ENCODE measurements at places on chromosomes 1 and 21.

DNA sequence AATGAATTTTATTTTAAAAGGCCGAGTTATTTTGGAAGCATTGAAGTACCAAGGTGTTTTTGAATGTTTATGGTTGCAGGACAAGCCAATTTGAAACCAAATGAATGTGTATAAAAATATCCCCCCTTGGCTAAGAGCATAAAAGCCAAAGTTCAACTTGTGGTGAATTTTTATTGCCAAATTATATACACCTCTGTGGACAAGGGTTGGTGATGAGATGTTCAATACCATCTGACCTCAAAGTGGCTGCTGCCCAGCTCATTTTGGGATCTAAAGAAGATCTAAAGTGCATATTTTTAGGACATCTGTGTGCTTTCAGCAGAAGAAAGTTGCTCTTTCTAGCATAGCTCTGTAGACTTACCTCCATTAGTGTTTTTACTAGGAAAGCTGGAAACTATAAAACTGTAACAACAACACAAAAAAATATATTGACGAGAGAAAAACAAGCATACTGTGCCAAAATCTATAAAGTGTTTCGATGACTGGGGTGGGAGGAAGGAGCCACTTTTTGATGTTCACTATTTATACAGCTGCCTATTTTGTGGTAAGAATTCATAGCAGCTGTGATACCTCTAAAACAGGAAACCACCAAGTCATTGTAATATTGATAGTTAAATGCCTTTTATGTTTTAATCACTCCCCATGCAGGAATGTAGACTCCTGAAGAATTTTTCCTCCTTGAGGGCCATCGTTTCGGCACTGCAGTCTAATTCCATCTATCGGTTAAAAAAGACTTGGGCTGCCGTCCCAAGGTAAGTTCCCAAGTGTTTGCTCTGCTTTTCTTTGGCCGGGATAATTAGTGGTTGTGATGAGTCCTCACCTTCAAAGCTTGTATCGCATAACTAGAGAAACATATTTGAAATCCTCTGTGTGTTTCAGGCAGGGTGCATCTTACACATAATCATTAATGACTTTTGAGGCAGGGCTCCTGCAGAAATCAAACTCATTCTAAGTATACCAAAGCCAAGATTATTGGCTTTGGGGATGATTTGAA, 83.2 kb downstream of the RGL1 start:
- DNase-seq, result no peak

GRCh38 chr1:82517586-82517985, 716.9 kb downstream of the ADGRL2 start:
- no peak for DNase-seq

GRCh38 chr1:155086128-155086741, 7.6 kb downstream of the EFNA3 start:
- peak; percentile 88 for DNase-seq

- no peak for DNase-seq
Measured at GRCh38 chr21:14482165-14482564, 64.0 kb downstream of the SAMSN1 start.

- DNase-seq, result no peak
Measured at GRCh38 chr1:170225781-170226530, 80.2 kb downstream of the NTMT2 start.

DNA sequence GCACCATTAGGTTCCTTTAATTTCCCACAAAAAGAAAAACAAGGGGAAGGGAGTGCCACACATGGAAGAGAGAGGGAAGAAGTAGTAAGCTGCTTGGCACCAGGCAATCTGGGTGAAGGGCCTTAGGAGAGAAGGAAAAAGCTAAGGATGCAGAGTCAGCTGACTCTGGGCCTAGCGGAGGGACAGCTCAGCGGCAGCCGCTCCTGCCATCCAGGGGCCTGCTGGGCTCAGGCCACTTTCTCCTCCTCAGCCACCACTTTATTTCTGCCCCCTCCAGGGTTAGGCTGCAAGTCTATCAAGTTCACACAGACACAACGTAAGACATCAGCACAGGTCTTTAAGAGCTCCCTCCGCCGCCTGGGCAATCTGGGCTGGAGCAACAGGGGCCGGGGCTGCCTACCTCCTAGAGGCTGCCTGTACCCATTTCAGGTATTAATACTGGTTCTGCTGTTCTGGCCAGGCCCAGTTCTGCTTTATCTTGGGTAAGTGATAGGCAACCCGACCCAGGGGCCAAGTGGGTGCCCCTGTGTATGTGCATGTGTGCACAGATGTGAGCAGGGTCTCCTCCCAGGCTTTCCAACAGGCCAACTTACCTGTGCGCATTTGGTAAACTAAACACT, 53.6 kb downstream of the SLC45A1 start:
- no peak for DNase-seq

DNA sequence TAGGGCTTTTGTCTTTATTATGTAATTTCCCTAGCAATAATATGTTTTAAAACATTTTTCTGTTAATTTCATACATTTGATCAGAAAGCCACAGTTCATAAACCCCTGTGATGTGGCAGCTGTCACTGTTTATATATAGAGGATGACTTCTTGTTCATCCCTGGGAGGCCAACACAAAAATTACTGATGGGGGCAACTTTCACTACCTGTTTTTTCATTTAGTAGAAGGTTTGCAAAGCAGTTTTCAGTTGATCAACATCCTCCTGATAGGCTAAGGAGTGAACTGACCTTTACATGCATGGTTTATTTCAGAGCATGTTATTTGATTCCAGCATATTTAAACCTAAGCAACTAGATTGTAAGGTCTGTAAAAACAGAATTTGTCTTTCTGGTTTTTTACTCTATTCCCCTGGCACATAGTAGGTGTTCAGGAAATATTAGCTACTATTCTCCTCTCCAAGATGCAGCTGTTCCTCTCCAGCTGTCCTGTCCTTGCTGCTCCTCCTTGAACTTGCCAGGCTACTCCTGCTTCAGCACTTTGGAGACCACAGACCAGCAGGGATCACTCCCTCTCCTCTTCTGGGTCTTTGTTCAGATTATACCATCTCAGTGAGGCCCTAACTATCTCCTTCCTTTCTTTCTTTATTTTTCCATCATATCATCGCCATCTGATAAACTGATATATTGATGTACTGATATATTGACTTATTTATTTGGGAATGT, 54.7 kb downstream of the ROR1 start:
- DNase-seq, result no peak

GRCh38 chr1:32045772-32046171, 27.0 kb upstream of the TMEM39B start:
- DNase-seq, result no peak

GRCh38 chr1:98374098-98374497, 287.4 kb upstream of the SNX7 start:
- DNase-seq, result no peak
